ENCODE measurements at places on chromosomes 3 and 15. TPM values are rescaled to one million over a fixed set of nuclear protein-coding genes. Genes with fewer than 3 reads are reported as not detected.

GOLGA6L9 gene
- 2.5 TPM for total RNA-seq

FGF7 gene
- total RNA-seq = 0.14 TPM

C3orf70 gene
- not detected for total RNA-seq

ACTRT3 gene
- 1.7 TPM for total RNA-seq

CA12 gene
- total RNA-seq = 113 TPM

ACTL6A gene
- 67.7 TPM for total RNA-seq

PPARG gene
- 7.1 TPM for total RNA-seq

WDR93 gene
- total RNA-seq = not detected

Data from airway epithelial cell (primary cell).